ENCODE measurements at places on chromosomes 7 and 10.
A peak's percentile ranks its signal among the peaks of the same experiment; 100 is the strongest.

DNA sequence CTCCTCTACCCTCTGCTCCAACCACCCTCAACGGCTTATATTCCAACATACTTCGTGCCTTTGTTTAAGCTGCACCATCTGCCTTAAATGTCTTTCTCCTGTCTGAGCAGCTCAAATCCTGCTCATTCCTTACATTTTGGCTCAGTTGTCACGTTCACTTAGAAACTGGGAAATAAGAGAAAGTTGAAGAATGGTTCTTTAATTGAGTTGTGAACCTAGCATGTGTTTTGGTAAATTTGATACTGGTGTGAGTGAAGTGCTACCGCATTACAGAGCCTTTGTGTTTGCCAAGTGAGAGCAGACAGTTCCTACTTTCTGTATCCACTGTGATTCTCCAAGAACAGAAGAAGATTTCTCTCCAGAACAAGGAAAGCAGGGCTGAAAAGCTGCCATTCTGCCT, 54.3 kb downstream of the EPDR1 start:
- DNase-seq, result no peak

DNA sequence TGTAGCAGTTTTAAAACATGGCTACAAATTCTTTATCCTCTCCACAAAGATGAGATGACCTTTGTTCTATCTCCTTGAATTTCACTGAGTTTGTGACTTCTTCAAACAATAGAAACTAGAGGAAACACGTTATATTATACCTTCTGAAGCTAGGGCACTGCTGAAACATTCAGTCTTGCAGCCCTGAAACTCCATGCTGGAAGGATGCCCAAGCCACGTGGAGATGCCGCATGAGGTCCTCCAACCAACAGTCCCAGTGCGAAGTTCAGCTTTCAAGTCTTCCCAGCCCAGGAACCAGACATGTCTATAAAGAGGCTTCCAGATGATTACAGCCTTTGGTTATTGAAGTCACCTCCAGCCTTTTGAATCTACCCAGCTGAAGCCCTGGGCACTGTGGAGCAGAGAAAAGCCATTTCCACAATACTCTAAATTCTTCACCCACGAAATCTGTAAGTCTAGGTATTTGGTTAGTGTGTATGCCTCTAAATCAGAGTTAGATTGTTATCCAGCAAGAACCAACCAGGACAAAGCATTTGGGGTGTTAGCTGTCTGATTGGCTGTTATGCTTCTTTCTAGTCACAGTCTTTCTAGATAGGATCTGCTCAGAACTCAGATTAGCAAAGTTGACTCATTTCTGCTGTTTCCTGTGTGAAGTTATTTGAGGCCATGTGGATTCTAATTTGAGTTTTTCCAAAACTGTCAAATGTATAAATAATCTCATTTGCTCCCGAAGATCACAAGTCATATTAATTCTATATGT, 186.5 kb upstream of the TMEM72 start:
- DNase-seq, result no peak

DNA sequence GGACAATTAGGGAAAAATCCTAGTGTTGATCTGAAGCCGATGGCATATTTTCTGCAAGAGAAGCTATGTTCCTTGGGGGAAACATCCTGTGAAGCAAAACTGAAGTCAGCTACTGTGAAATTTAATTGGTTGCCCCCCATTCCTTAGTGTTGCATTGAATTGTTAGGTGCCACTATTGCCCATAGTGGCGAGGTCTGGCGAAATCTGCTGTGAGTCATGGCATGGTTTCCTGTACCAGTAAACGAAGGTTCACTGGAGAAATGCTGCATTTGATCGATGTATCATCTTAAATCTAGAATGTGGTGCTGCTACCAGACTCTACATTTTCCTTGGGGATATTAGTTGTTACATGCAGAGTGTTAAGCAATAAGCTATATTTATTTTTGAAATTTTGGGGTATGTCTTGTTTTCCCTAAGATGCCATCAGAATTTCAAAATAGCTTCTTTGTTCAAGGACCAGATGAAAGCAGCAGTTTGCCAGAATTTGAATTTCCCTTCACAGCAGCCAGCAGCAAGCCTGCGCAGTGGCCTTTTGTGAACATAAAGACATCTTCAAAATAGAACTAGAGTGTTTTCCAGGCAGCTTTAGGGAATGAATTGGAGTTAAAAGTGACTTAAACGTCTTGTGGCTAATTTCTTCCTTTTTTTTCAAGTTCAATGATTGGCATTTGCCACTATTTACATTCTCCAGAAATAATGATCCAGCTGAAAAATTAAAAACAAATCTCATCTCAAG, 348.6 kb upstream of the COBL start:
- no peak for DNase-seq

DNA sequence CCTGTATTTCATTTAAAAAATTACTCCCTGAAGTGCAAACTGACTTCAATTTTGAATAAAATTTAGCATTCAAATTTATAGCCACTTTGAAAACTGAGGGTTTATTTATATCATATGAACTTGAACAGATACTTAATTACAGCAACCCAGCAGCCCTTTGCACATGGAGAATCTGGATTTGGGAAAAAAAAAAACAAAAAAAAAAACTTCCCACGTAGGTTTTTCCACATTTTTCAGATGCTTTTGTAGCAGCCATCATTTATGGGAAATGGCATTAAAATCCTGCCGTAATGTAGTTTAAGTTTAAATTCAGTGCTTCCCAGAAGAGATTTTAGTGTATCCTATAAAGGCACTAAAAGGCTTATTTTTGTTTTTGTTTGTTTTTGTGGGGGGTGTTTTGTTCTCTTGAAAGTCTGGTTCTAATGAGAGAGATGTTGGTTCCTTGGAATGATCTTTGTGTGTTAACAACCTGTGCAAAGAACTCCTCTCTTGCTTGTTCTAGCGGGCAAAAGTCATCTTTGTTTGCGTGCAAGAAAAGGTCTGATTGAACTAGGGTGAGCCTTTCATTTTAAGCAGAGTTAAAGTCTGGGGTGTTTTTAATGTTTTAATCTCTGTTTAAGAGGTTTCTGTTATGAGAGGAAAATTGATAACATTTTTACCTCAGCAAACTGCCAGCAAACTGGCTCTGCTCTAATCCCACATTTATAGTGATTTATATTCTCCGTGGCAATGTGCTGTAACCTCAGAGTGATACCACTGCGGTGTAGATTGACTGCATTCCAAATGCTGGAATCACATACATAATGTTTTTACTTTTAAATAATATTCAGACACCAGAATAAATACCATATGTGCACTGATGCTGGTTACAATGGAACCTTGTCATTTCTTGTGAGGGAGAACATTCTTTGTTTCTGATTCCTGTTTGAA, 105.5 kb downstream of the WNT2 start:
- no peak for DNase-seq

GRCh38 chr7:2417981-2418481, 14.6 kb downstream of the CHST12 start:
- DNase-seq, result peak; percentile 22

DNA sequence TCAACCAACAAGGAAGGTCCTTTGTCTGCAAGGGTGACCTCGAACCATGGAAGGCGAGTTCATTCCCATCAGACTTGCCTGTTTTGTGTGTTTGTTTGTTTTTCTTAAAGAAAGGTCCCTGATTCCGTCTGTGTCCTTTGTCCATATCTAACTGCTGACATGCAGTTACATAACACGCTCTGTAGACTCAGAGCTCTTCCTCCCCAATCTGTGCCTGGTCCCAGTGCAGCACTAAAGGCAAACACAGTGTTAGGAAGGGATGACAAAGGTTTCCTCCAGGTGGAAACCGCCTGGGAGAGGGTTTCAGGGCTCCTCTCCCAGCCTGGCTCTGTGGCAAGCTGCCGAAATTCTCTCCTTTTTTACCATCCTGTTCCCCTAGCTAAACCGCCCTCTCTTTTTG, 13.4 kb downstream of the JCAD start:
- DNase-seq, result no peak
